ENCODE measurements at places on chromosomes 5 and 9. TPM values are rescaled to one million over a fixed set of nuclear protein-coding genes. Genes with fewer than 3 reads are reported as not detected.

Gene EQTN
- total RNA-seq, result not detected

- H3K27ac ChIP-seq, result no peak overlapping the region
- H3K4me1 ChIP-seq, result no peaks in the 10 kb centered on the region
- H3K36me3 ChIP-seq, result no peaks in the 10 kb centered on the region
These were observed 71.5 kb downstream of the NEK6 start for GRCh38 chr9:124329206-124329792.

GRCh38 chr5:51632793-51633192 lies 249.5 kb downstream of the ISL1 start:
- no peaks in the 10 kb centered on the region for H3K36me3 ChIP-seq
- H3K27me3 ChIP-seq, result no peaks in the 10 kb centered on the region
- no peak overlapping the region for H3K27ac ChIP-seq

Gene NKD2
- total RNA-seq, result 3.3 TPM

GRCh38 chr9:70962761-70963440 lies 158.5 kb downstream of the TRPM3 start:
- no peak overlapping the region for H3K27ac ChIP-seq
- H3K4me3 ChIP-seq, result no peak overlapping the region
- no peaks in the 10 kb centered on the region for H3K4me1 ChIP-seq
- no peaks in the 10 kb centered on the region for H3K27me3 ChIP-seq
- H3K36me3 ChIP-seq, result no peaks in the 10 kb centered on the region

Gene CDC20B
- not detected for total RNA-seq

DNA sequence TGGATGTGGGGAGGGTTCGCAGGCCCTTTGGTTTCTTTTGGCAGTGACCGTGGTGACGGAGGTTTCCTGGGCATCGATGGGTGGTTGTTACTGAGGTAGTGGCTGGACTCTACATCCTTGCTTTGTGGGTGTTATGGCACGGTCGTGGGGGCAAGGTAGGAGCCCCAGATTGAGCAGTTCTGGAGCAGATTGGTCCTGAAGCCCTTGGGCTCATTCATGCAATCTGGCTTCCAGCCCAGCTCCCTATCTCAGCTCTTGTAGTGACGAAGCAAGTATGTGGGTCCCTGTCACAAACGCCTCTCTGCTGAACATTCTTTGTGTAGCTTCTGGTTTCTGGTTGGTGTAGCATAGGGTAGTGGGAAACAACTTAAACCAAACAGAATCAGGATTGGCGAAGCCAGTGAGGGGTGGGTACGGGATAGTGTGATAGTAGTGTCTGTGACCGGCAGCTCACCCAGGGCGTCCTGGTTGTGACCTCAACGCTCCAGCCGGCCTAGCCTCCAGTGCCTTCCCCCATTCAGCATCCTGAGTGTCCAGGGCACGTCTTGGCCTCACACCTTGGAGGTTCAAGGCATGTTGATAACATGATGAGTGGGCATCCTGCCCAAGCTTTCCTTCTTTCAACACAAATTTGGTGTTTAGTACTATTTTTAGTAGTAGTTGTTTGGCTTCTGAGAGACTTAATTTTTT lies 2.9 kb downstream of the NDUFS6 start:
- H3K27ac ChIP-seq, result no peak overlapping the region
- H3K36me3 ChIP-seq, result peaks cover 56% of the 10 kb centered on the region
- peak overlapping the region; percentile 9 for H3K4me3 ChIP-seq
- H3K4me1 ChIP-seq, result peaks cover 33% of the 10 kb centered on the region

DNA sequence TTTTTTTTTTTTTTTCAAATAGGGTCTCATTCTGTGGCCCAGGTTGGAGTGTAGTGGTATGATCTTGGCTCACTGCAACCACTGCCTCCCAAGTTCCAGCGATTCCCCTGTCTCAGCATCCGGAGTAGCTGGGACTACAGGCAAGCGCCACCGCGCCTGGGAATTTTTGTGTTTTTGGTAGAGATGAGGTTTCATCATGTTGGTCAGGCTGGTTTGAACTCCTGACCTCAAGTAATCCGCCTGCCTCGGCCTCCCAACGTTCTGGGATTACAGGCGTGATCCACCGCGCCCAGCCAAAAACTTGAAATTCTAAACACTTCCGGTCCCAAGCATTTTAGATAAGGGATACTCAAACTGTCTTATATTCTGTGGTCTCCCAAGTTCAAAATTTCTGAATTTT lies 718.9 kb upstream of the MEF2C start:
- H3K27me3 ChIP-seq, result no peaks in the 10 kb centered on the region
- H3K4me1 ChIP-seq, result no peaks in the 10 kb centered on the region
- H3K36me3 ChIP-seq, result no peaks in the 10 kb centered on the region
- no peak overlapping the region for H3K27ac ChIP-seq
- no peak overlapping the region for H3K4me3 ChIP-seq
- DNase-seq, result no peak

Gene SPINK13
- not detected for total RNA-seq
